ENCODE measurements at places on chromosomes 12 and 14. TPM values are rescaled to one million over a fixed set of nuclear protein-coding genes. Genes with fewer than 3 reads are reported as not detected.

The GLT8D2 gene
- 75.8 TPM for total RNA-seq

The PTPN6 gene
- under 0.01 TPM for total RNA-seq

The DBX2 gene
- not detected for total RNA-seq

The RERGL gene
- total RNA-seq: not detected

Measured in smooth muscle cell of bladder (primary cell).